ENCODE measurements at places on chromosomes 5 and 9.

DNA sequence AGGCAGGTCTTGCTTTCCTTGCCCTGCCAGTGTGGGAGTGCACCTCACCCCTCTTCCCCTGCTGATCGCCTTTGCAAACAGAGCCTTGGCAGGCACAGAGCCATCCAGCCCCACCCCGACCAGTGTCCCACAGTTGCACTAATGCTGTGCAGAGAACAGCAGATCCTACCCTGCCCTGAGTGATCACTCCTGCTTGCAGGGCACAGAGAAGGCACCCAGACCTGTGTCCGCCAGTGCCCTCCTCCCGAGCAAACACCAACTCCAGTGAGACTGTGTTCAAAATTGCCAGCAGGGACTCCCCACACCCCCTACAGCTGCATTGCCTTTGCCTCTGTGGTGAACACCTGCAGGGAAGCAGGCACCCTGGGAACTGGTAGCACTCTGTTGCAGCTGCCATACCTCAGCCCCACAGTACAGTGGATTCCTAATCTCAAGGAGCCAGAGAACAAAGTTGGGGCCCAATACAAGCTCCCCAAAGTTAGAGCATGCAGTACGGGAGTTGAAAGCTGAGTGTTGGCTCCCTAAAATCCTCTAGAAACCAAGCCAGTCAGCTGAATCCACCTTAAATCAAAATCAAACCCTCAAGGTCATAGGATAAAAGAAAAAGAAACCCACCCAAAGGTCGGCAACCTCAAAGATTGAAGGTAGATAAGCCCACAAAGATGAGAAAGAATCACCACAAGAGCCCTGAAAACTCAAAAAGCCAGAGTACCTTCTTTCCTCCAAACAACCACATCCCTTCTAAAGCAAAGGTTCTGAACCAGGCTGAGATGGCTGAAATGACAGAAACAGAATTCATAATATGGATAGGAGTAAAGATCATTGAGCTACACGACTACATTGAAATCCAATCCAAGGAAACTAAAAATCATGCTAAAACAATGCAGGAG, 92.9 kb upstream of the PIK3R1 start:
- no peak overlapping the region for H3K27ac ChIP-seq
- H3K4me1 ChIP-seq, result no peaks in the 10 kb centered on the region
- H3K4me3 ChIP-seq, result no peak overlapping the region
- DNase-seq, result no peak
- no peaks in the 10 kb centered on the region for H3K27me3 ChIP-seq

- peaks cover 22% of the 10 kb centered on the region for H3K4me1 ChIP-seq
- peak; percentile 86 for DNase-seq
- H3K27me3 ChIP-seq, result no peaks in the 10 kb centered on the region
- peaks cover 17% of the 10 kb centered on the region for H3K36me3 ChIP-seq
Observed at GRCh38 chr5:50962934-50963872, 296.8 kb downstream of the PARP8 start.

DNA sequence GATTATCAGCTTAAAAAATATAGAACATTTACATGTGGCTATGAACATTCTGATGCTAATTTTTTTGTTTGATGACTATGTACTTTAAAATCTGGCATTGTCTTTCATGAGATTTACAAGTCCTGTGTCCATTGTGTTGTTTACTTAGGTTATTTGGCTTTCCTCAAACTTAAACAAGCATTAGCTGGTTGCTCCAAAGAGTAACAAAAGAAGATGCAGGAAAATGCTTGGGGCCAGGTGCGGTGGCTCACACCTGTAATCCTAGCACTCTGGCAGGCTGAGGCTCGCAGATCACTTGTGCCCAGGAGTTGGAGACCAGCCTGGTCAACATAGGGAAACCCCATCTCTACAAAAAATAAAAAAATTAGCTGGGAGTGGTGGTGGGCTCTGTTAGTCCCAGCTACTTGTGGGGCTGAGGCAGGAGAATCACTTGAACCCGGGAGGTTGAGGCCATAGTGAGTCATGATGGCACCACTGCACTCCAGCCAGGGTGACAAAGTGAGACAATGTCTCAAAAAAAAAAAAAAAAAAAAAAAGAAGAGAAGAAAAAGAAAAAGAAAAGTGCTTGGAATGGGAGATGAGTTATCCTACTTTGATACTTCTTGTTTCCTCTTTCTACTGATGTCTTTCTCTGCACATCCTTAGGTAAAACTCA, 39.7 kb downstream of the PAM start:
- no peak overlapping the region for H3K4me3 ChIP-seq
- no peak for DNase-seq
- H3K27ac ChIP-seq, result no peak overlapping the region
- H3K4me1 ChIP-seq, result no peaks in the 10 kb centered on the region
- no peaks in the 10 kb centered on the region for H3K36me3 ChIP-seq

DNA sequence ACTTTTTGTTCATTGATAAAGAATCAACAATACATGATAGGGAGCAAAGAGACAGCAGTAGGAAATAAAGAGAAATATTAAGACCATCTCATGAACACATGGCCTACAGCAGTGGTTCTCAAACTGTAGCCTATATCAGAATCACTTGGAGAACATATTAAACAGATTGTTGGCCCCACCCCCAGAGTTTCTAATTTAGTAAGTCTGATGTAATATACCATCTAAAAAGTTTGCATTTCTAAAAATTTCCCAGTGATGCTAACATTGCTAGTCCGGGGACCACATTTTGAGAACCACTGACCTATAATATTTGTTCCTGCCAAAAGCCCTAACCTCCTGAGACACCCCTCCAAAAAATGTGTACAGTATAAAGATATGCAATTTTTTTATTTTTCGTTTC, 306.2 kb upstream of the NREP start:
- peaks cover 13% of the 10 kb centered on the region for H3K27me3 ChIP-seq
- H3K4me1 ChIP-seq, result no peaks in the 10 kb centered on the region
- H3K36me3 ChIP-seq, result no peaks in the 10 kb centered on the region
- DNase-seq, result no peak
- H3K4me3 ChIP-seq, result no peak overlapping the region

GRCh38 chr5:152094060-152094459, 169.4 kb upstream of the GLRA1 start:
- no peak overlapping the region for H3K27ac ChIP-seq
- no peaks in the 10 kb centered on the region for H3K36me3 ChIP-seq
- H3K4me1 ChIP-seq, result no peaks in the 10 kb centered on the region
- H3K27me3 ChIP-seq, result peaks cover 59% of the 10 kb centered on the region
- no peak overlapping the region for H3K4me3 ChIP-seq

DNA sequence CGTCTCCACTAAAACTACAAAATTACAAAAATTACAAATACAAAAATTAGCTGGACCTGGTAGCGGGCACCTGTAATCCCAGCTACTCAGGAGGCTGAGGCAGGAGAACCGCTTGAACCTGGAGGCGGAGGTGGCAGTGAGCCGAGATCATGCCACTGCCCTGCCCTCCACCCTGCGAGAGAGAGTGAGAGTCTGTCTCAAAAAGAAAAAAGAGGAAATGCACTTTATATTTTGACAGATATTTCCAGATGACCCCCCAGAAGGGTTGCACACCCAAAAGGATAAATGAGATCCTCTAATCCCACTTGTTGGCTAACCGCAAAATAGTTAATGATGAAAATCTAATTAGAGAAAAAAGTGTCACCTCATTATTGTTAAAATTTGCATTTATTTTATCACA, 2.2 kb downstream of the HSDL2 start:
- peaks cover 20% of the 10 kb centered on the region for H3K4me1 ChIP-seq
- H3K27me3 ChIP-seq, result no peaks in the 10 kb centered on the region
- H3K36me3 ChIP-seq, result peaks cover 30% of the 10 kb centered on the region
- no peak for DNase-seq
- no peak overlapping the region for H3K4me3 ChIP-seq

DNA sequence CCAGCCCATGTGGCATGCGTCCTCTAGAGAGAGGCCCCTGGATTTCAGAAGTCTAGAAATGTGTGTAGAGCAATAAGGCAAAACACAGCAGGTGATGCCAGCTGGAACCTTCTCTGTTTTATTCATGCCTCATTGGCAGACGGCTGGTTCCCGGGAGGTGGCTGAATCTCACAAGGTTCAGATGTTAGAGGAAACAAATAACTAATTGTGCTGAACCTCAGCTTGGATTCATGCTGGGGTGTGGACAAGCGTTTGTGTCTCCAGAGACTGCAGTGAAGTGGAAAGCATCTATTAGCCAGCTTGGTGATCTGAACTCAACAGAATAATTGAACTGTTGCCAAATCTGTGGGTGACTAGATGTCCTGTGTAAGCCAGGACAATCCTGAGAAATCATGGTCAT, 131.1 kb upstream of the NR4A3 start:
- no peaks in the 10 kb centered on the region for H3K4me1 ChIP-seq
- H3K27me3 ChIP-seq, result peaks cover 12% of the 10 kb centered on the region
- H3K4me3 ChIP-seq, result no peak overlapping the region
- DNase-seq, result no peak
- no peak overlapping the region for H3K27ac ChIP-seq

DNA sequence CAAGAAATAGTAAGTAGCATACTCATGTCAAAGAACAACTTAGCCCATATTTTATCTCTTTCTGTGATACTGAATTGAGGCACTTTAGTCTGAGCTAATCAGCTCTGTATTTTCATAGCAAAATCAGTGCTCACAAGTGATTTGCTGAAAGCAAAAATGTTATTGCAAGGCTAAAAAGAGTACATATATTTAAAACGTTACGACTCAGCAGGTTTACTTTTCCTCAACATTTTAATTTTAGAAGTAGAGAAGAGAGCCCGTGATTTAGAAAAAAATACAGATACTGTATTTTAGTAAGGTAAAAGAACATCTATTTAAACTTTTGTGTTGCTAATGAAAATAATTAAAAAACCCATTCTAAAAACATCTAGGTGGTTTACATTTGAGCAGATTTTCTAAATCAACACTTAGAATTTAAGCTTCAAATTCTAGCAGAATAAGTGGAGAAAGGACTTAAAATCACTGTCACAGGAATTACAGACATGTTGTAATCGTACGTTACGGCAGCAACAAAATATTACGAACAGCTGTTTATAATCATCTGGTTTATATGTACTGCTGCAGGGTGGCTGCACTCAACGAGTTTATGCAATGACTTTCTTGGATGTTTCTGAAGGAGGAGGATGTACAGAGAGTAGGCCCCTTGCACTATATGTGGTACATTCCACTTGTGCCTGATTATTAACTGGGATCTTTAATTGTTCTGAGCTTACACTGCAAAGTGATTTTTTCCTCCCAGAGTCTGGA, 20.1 kb downstream of the SREK1 start:
- H3K27me3 ChIP-seq, result no peaks in the 10 kb centered on the region
- no peak overlapping the region for H3K4me3 ChIP-seq
- H3K36me3 ChIP-seq, result peaks cover 39% of the 10 kb centered on the region
- no peaks in the 10 kb centered on the region for H3K4me1 ChIP-seq

DNA sequence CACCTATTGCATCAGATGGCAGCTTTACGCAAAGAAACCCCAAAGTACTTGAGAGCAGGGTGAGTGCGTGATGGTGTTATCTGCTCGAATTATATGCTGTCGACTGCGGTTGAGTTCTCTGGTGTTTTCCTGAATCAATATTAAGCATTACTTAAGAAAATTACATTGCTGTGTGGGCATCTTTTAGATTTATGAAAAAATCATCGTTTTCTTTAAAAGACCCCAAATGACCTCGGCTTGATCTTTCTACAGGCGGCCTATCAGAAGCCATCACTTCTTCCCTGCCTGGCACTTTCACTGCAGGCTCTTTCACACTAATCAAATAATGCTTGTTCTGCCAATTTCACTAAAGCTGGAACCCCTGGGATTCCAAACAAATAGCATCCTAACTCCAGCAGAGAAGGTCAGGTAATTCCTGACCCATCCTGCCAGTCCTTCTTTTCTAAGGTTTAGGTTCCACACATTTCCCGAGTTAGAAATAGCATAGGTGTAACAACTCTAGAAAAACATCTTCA, 1.7 kb downstream of the UBE2QL1 start:
- H3K36me3 ChIP-seq, result no peaks in the 10 kb centered on the region
- H3K4me3 ChIP-seq, result no peak overlapping the region
- no peak overlapping the region for H3K27ac ChIP-seq
- no peaks in the 10 kb centered on the region for H3K4me1 ChIP-seq
- DNase-seq, result no peak
